ENCODE measurements at places on chromosomes 1 and 21.

GRCh38 chr1:31791131-31791858 lies 24.5 kb downstream of the SPOCD1 start:
- DNase-seq: no peak

DNA sequence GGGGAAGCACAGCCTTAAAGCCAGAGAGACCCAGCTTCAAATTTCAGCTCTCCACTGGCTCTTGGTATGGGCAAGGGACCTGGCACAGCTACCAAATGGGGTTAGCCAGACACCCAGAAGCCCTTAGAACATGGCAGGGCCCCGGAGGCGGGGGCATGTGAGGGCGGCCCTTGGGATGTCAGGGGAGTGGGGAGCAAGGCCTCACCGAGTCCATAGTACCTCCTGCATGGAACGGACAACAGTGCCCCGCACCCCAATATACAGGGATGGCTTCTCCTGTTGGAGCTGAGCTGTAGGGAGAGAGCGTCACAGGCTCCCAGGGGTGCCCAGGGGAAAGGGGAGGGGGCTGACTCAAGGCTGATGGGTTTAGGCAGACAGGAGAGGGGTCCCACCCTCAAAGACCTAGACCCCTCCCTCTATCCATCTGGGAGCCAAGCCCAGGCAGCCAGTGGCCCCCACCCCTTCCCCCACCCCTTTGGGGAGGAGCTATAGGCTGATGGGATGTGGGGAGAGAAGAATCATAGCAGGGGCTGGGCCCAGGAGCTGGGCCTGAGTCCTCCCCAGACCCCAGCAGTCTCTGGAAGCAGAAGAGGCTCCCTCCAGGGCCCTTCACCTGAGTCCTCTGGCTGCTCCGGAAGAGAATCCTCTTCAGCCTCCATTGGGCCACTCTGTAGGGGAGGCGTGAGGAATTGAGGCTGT lies 16.5 kb downstream of the SPOCD1 start:
- no peak for DNase-seq

DNA sequence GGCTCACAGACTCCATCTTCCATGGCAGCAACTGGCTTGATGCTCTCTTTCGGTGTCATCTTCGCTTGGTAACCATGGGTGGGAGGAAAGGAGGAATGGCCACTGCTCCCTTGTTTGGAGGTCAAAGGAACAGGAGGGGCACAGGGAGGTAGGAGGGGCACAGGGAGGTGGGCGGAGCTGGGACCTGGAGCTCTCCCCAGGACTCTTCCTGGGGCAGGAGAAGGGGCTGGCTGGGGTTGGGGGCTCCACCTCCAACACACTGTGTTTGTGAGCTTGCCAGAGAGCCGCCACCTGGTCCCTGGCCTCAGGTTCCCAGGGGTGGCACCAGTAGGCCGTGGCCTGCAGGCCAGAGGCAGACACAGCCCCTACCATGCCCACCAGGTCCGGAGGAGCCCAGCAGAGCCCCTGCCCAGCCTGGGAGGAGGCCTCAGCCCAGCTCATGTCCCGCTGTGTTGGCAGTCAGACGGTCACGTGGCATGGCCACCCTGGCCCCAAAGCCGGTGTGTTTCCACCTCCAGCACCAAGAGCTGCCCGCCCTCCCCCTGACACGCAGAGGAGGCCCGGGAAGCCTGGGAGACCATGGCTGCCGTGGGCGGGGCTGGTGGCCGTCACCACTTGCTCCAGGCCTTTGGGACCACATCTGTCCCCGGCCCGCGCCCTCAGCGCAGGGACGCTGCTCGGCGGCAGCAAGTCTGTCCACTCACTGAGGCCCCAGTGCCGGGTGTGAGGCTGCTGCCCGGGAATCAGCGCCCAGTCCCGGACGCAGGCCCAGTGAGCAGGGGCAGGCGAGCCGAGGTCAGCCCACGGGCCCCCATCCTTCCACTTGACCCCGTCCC lies 73.9 kb downstream of the MORN1 start:
- no peak for DNase-seq

DNA sequence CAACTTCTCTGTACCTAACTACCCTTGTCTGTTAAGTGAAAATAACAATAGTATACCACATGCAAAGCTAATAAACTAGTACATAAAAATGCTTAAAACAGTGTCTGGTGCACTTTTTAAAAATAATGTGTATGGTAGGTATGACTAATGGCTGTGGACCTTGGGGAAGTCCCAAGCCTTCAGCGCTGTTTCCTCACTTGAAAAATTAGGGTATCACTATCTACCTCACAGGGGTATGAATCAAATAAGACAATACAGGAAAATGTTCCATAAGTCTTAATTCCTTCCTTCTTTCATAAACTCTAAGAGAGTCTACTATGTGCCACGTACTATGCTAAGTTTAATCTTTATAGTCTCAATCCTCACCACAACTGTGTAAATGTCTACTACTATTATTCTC lies 32.0 kb downstream of the EGLN1 start:
- DNase-seq: no peak

GRCh38 chr1:173164686-173165085 lies 42.4 kb downstream of the TNFSF4 start:
- DNase-seq: no peak

GRCh38 chr1:176854758-176855745 lies 309.5 kb downstream of the ASTN1 start:
- DNase-seq: no peak

DNA sequence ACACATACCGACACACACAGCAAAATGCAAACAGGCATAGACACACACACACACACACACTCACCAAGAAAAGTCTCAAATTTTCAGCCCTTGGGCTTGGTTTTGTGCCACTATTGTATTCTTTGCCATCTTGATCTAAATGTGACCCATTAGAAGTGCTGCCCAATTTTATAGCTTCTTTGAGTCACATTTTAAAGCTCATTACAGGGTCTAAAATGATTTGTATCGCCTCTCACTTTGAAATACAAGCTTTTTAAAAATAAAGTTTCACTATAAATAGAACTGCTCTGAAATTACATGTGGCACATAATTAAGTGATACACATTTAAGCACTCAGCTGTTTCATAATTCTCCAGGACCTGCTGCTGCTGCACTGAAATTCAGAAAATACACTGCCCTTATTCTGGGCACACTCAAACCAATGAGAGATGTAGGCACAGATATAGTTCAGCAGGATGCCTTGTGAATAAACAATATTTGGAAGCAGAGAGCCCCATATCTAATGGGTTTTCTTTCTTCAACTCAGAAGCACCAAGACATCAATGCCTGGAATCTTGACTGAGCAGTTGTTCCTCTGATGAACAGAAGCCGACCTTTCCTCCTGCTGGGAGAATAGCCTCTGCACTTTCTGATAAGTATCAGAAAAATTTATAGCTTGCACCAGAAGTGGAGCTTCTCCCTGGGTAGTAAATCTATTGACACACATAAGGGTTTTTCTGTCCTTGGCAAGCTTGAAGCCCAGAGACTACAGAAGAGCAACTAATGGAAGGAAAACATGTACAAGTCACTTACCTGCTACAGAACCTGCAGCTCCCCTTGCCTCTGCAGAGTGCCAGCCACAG lies 37.0 kb upstream of the PLPPR4 start:
- no peak for DNase-seq

DNA sequence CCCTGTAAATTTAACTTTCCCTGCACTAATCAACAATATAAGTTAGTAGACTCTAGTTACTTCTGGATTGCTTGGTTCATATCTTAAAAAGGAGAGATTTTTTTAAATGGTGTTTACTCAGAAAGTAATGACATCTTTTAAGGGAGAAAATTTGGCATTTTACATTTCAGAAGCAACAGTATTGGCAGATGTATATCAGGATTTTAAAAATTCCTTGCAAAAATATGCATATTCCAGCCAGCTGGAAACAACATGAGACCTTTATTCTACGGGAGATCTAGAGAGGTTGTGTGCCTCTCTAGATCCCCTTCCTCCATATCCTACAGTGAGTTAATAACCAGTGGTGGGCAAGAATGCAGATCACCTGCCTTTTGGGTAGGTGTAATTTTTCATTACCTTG lies 848.2 kb downstream of the USP25 start:
- no peak for DNase-seq

GRCh38 chr1:243621973-243622372 lies 228.1 kb downstream of the AKT3 start:
- no peak for DNase-seq

GRCh38 chr1:207959141-207959825 lies 48.4 kb upstream of the CD34 start:
- no peak for DNase-seq

- DNase-seq: no peak
Observed at GRCh38 chr1:147622731-147623130, 47.6 kb downstream of the ACP6 start.

DNA sequence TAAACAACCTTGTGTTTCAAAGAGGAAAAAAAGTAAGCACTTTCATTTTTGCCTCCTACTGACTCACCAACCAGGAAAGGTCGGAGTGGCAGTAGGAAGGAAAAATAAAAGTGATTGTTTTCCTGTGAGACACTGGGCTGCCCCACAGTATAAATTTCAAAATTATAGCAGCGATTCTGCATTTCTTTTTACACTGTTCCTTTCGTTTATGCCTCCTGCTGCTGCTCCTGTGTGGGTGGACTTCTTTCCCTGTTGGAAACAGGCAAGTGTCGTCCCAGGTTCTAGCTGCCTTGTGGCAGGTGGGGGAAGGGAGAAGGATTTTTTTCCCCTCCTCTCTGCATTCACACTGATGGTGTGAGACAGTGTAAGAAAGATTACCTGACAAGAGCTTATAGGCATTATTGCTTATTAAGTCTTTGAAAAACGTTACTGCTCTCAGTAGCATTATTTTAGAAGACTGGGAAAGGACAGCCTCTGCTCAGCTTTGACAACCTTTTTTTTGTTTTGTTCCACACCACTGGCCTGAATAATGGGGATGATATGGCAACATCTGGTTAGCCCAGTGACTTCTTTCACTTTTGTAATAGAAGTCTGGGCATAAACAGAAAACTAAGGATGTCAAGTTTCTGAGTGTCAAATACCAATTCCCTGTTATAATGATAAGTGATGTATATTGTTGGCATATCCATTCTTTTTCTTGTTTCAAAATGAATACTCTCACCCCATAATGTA lies 77.9 kb downstream of the NEK7 start:
- DNase-seq: no peak

GRCh38 chr1:37741662-37742061 lies 23.3 kb downstream of the EPHA10 start:
- no peak for DNase-seq

DNA sequence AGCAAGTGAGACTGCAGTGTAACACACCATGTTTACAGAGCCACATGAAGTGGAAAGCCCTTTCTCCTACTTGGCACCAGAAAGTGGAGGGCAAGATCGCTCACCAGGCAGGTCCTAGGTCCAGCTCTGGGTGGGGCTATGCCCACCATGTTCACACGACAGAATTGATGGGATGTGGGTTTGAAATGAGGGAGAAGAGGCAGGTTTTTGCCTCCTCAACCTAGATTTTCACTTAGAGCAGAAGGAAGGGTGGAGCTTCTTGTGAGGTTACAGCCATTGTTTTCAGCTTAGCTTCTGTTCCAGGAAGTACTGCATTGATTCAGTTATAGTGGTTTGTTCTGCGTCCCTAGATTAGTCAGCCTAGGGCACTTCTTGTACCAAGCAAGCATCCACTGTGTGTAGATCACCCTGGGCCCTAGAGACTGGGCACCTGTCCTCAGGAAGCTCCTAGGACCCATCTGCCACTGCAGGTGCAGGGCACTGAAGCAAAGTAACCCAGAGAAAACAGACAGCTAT lies 2.3 kb downstream of the CD53 start:
- DNase-seq: peak; percentile 22

DNA sequence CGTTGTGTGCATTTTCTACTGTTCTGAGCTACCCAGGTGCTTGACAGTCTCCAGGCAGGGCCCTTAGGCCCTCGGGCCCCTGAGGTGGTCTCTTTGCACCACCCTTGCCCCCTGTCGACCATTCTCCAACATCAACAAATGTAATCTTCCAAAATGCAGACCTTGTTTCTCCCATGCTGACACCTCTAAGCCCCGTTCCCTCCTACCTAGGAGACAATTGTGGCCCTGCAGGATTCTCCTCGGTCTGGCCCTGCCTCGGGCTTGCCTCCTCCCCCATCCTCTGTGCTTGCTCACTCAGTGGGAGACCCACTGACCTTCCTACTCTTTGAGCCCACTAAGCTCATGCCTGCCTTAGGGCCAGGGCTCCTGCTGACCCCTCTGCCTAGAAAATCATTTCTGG lies 104.2 kb upstream of the TARDBP start:
- no peak for DNase-seq

DNA sequence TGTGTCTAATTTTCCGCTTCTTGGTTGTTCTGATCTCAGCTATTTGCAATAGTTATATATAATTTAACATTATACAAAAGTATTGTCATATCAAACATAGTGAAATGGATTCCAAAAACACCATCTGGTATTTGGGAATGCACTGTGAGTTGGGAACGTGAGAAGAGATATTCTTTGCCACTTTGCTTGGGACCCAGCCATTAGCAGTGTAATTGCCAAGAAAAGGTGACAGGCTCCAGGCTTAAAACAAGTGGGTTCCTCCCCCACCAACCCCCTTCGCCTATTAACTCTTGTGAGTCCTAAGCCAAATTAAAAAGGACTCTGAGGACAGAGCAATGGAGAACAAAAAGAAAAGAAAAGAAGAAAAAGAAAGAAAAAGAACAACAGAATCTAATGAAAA lies 186.7 kb upstream of the NFIA start:
- no peak for DNase-seq

DNA sequence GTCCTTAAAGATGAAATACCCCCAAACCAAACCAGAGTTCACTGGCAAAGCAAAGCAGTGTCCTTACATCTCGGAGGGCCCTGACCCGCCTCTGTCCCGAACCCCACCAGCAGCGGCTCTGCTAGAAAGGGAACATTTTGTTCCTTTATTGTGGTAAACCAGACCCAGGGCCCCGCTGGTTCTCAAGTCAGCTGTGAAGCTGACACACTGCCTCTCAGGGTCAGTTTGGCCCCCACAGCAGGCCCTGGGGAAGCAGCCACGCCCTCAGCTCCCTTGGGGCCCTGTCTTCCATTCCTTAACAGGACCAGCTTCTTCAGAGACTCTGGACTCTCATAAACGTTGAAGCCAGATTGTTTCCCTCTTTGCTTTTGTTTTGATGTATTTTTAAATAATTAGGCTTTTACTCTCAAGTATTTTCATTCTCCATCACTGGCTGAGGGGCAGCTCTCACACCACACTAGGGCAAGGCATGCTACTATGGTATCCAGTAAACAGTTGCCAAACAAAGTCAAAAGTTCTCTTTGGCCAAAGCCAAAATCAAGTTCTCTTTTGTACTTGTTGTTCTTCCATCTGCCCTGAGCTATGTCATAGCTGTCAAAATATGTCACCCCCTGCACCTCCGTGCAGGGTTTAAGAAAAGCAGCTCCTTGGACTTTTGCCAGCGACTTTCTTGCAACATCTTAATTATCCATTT lies 61.1 kb upstream of the ANGPTL1 start:
- no peak for DNase-seq

All from central memory CD8-positive, alpha-beta T cell (primary cell).